ENCODE measurements at places on chromosomes 7 and 10.

- DNase-seq: no peak
Observed at GRCh38 chr10:78764436-78764835, 304.3 kb upstream of the ZMIZ1 start.

DNA sequence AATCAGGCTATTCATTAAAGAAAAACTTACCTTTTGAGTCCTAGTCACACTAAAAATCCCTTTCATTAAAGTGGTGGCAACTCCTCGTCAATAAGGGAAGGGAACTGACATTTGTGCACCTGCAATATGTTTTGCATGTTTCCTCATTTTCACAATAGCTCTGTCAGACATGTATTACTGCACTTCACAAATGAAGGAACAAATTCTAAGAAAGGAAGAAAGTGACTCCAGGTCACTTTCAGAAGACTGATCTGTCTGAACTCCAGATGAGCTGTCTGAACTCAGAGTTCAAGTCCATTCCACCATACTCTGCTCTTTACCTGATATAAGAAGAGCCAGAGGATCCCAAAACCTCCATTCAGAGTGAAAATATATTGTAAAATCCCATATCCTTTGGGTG is 50.3 kb upstream of the GSAP start:
- DNase-seq: no peak

- peak; percentile 36 for DNase-seq
Observed at GRCh38 chr7:2632733-2633537, 1.1 kb downstream of the TTYH3 start.

DNA sequence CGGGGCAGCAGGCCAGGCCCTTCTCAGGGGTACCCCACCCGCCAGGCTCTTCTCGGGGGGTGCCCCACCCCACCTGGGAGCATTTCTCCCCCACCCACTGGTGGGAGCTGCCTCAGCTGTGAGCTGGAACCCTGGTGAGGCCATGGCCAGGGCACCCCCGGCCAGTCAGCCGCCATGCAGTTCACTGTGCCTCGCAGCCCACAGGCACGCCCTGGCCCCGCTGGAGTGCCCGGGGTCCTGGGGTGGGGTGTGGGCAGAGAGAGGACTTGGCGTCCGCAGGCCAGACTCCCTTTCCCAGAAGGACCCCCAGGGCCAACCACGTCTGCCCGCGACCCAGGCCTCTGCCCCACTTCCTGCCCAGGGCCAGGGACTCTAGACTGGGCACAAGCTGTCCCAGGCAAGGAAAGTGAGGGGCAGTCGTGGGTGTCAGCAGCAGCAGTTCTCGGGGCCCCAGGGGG is 13.1 kb downstream of the DPYSL4 start:
- DNase-seq: no peak

GRCh38 chr10:8048281-8049008 is 6.0 kb upstream of the GATA3 start:
- DNase-seq: peak; percentile 56

DNA sequence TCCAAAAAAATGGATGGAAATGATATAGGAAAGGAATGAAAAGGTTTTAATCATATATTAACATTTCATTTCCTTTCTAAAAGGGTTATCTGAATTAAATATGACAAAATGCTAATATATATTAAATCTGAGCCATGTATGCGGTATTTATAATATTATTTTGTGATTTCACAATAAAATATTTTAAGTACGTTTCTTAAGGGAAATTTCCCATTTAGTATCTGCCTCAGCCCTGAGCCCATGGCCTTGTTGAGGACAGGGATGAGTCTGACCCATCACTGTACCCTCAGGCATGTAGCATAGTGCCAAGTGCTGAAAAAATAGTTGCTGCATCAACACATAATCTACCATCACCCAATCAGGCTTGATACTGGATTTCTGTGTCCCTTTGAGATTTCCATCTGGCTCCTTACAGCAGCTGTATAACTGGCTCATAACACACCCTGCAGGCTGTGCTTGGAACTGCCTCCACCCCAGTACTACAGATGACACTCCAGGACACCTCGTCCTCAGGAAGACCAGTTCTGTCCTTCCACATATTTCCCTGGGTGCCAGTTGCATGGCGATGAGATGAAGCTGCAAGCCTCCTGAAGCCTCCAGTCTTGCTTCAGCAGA is 59.4 kb upstream of the ASAH2 start:
- DNase-seq: no peak

GRCh38 chr10:96327462-96327861 is 23.2 kb downstream of the DNTT start:
- no peak for DNase-seq

DNA sequence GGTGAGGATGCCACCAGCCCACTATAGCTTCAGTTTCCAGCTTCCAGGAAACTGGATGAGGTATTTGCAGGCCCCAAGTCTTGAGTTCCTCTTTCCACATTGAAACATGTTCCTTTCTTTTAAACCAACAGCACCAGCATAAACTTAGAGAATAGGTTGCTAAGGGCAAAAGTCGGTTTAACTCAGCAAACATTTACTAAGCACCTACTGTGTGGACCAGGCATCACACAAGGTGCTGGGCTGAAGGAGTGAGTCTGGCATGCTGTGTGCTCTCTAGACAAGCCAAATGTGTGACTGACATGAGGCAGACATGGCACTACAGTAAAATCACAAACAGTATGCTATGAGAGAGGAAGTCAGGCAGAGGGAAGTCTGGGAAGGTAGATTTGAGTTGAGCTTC is 11.0 kb upstream of the RASSF4 start:
- no peak for DNase-seq

GRCh38 chr10:119469846-119470245 is 72.7 kb downstream of the RGS10 start:
- no peak for DNase-seq

GRCh38 chr10:120813085-120813484 is 38.1 kb upstream of the WDR11 start:
- no peak for DNase-seq

GRCh38 chr10:10330418-10330817 is 687.3 kb upstream of the CELF2 start:
- DNase-seq: no peak

- no peak for DNase-seq
Observed at GRCh38 chr7:80036107-80036506, 98.5 kb upstream of the GNAI1 start.

DNA sequence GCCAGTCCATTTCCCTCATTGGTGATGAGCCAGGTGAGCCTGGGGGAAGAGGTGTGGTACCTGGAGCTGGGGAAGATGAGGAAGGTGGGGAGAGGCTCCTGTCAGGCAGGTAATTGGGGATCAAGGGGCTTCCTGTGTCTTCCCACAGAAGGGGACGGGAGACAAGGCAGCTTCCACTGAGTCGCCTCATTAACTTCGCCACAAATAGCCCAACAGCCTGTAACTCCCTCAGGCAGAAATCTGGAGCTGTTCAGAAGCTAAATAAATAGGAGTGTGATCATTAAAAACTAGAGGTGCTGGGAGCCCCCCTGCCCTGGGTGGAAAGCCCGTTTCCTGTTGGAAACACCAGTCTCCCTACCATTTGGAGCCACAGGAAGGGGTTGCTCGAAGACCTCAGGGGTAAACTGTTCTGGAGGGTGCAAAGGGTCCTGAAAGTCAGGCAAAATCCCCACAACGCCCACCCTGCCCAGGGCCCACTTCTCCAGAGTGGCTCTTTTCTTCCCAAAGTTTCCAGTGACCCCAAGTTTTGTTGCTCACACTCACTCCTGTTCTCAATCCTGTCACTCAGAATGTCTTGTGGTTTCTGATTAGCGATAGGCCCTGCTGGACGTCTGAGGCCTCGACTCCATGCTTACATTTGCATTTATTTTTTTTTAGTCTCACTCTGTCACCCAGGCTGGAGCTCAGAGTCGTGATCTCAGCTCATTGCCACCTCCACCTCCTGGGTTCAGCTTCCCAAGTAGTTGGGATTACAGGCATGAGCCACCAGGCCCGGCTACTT is 25.7 kb downstream of the UNC5B start:
- DNase-seq: no peak

- no peak for DNase-seq
Observed at GRCh38 chr7:124033807-124034753, 1.2 kb upstream of the TMEM229A start.

DNA sequence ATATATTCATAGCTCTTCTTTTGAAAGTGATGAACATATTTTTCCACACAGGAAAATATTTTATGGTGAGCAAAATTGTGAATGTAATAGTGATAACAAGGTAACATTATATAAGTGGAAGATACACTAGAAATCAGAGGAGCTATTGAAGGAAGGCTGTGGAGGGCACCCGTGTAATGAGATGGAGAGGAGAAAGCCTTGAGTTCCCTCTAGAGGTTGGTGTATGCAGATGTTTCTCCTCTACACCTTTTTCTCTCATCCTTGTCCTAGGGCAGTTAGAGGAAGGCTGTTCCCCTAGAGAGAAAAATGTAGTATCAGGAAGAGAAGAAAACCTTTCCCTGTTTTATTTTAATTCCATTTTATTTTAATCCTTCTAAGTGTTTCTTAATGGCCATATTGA is 54.6 kb upstream of the NRG3 start:
- DNase-seq: no peak

DNA sequence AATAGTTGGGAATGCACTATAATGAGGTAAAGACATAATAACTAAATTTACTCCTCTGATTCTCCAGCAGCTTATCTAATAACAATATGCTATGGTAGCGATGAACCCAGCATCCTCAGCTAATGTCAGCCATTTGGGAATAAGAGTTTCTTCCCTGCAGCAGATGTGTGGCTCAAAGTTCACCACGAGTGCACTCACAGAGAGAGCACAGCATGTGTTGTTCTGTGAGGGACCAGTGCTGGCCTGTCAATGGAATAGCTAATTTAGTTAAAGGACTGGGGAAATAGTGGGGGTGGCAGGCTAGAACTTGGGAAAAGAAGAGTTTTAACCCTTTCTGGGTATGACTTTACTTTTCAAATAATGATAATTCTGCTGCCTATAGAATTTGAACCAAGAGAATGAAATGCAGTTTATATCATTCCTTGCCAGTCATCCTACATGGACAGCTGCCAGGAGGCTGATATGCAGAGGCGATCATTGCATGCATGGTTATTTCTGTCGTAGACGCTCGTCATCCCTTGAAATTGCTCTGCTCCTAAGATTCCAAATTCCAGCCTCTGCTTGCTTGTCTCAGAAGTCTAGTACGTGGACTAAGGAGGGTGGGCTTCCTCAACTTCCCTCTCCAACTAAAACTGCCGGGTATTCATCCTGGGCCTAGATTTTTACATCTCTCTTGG is 355.6 kb downstream of the RNLS start:
- no peak for DNase-seq

DNA sequence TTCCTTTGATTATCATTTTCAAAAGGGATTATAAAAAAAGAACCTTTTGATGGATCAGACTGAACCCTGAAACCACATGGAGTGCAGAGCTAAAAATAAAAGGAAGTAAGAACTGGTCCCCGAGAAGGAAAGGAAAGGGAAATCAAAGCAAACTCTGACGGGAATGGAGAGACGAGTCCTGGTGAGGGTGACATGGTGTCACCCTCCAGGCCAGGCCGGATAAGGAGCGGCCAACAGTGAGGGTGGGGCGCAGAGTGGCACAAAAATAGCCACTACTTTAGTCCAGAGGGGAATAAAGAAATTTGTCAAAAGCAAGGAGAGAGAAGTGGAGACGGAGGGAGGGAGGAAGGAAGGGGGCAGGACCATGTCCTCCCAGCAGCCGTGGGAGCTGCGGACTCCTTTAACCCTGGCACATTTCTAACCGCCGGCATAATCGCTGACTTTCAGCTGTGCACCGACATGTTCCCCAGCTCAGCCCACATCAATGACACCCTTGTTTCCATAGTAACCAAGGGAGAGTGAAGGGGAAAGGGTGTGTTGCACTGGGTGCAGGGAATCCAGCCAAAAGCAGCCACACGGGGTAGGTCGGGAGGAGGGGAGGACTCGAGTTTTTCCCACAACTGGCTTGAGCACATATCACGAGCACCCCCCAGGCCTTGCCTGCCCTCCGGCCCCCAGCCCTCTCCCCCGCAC is 29.7 kb downstream of the TRIM8 start:
- peak; percentile 64 for DNase-seq

DNA sequence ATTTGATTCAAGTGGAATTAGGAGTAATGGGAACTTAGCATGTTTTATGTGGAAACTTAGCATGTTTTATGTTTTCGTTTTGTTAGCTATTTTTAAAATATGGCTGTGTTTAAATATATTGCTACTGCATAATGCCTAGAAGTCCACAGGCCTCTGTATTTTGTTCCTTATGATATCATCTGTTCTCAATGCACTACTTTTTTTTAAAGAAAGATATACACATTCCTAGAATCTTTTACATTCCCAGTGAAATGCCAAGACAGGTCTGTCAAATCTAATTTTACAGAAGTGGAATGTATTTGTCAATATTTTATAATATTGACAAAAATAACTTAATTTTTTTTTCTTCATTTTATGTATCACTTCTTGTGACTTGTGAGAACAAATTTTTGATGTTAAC is 51.6 kb downstream of the ST7 start:
- no peak for DNase-seq

DNA sequence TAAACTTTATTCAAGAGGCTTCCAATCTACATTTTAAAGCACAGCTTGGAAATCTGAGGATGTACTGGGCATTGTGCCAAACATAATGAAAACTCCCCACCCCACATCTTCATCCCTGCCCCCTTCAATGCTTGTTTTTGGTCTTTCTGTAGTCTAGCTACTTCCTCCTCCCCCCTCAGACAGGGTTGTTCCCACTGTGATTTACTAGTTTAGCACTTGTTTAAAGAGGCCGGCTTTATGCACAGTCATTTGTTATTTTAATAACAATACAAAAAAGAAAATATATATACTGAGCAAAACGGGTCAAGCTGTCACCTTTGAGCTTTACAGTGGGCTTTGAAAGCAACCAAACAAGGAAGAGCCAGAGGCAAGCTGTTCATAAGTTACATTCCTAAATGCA is 132.6 kb downstream of the CHRM2 start:
- DNase-seq: no peak
